Right renal cortex interstitium (tissue), 3 donors: ENCODE measurements at places on chromosomes 2 and 18.

- no peak for DNase-seq
Measured at GRCh38 chr2:119477113-119477505, 45.5 kb downstream of the TMEM37 start.

- DNase-seq, result no peak
Measured at GRCh38 chr2:178796079-178796677, 11.0 kb downstream of the TTN start.

GRCh38 chr2:219281588-219281987, 2.4 kb downstream of the DNAJB2 start:
- DNase-seq, result no peak

DNA sequence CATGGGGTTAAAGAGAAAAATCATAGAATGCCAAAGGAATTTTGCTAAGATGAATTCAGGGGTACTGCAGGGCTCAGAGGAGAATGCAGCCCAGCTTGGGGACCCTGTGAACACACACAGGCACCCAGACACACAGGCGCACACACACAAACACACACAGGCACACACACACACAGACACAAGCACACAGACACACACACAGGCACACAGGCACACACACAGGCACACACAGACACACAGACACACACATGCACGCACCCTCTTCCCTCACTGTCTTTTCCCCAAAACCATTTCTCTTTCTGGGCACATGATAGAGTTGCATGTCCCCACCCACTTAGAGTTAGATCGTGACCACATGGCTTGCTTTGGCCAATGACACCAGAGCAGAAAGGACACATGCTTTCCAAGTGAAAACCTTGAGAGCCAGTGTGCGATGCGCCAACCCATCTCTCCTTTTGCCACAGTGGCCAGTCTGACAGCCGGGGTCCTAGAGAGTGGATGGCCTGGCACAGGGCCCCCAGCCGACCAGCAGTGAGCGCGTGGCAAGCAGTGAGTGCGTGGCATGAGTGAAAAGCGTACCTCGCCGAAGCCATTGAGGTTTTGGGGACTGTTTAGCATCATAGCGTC, 163.3 kb downstream of the KLHL29 start:
- DNase-seq, result no peak

DNA sequence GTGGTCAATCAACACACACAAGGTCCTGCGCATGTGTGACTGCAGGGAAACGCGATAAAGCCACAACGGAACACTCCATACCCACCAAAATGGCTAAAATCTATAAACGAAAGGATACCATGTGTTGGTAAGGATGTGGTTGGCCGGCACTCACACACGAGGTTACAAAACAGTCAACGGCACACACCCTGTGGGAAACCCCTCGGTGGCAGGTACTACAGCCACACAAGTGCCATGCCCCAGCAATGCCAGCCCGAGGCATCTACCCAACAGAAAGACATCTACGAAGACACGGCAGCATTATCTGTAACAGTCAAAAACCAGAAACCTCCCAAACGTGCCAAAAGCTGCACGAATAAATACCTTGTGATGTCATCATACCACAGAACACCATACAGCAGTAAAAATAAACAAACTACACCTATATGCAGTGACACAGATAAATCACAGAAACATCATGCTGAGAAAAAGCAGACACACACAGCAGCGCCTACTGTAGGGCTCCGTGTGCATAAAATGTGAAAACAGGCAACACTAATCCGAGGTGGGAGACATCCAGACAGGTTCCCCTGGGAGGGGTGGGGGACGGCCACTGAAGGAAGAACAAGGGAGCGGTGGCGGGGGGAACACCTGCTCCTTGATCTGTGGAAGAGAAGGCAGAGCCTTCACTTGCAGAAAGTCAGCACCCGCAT, 36.7 kb downstream of the HDAC4 start:
- DNase-seq, result no peak

GRCh38 chr2:235981631-235982030, 186.6 kb downstream of the GBX2 start:
- no peak for DNase-seq

DNA sequence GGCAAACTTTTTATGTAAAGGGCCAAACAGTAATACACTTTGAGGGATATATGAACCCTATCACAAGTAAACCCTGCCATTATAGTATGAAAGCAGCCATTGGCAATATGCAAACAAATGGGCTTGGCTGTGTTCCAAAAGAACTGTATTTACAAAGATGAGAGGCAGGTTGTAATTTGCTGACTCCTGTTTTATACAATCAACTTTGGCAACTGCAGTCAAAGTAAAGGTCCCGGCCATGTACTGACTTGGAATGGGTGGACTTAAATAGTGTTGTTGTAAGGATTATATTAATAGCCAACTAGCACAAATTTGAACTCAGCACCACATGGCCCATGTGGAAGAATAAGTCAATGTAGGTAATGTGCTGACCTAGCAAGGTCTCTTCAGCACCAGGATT, 223.4 kb downstream of the WDPCP start:
- no peak for DNase-seq

DNA sequence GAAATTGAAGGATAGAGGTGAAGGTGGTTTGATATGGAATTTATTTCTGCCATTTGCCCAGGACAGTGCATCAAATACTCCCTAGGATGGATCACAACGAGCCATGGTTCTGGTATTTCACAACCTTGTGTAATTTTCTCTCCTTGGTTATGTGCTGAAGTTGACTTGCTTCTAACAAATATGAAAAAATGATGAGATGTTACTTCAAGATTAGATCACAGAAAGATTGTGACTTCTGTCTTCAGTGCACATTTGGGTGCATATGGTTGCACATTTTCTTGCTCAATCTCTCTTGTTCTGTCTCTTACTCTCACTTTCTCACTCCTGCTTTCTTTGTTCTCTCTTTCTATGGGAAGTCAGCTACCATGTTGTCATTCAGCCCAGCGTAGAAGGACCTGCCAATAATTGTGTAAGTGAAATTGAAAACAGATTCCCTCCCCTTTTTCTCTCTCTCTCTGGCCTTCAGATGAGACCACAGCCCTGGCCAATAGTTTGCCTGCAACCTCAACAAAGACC, 104.6 kb upstream of the RMDN2 start:
- no peak for DNase-seq

GRCh38 chr18:34583895-34584294, 126.2 kb upstream of the DTNA start:
- no peak for DNase-seq

DNA sequence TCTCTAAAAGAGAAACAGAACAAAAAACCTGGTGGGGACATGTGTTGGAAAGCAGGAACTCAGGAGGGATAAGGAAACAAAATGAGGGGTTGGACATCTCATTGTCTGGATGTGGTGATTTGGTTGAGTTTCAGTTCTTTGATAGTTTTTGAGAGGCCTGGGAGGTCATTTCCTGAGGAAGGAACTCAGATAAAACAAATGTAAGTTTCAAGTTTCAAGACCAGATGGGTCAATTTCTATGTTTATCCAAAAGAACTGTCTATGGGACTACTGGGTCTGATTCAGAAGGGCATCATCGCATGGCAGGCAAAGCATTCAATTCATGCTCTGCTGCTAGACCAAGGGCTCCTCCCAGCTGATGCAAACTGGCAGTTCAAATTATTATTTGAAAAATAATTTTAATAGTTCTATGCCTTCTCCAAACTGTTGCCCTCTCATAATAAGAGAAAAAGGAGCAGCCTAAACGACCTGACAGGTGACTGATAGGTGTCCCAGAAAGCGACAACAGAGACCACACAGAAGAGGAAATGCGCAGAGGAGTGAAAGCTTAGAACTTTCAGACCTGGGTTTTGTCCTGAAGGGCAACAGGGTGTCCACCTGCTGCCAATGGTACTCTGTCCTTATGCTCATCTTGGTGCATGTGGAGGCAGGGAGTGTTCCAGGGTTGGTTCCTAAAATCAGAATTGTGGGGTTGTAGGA, 39.3 kb upstream of the SH3RF3 start:
- DNase-seq, result no peak

DNA sequence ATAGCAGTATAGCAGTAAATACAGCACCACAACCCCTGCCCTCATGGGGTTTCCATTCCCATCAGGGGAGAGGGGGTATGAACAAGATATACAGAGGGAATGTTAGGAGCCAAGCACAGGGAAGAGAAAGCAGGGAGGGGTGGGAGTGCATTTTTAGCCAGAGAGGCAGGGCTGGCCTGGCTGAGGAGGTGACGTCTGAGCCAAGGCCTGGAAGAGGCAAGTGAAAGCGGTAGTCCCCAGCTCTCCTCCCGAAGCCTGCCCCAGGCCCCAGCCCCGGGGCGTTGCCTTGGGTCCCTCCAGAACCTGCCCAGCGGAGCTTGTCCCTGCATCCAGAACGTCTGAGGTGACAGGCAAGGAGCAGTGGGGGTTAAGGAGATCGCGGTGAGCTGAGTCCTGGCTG, 45.1 kb upstream of the FOSL2 start:
- no peak for DNase-seq

DNA sequence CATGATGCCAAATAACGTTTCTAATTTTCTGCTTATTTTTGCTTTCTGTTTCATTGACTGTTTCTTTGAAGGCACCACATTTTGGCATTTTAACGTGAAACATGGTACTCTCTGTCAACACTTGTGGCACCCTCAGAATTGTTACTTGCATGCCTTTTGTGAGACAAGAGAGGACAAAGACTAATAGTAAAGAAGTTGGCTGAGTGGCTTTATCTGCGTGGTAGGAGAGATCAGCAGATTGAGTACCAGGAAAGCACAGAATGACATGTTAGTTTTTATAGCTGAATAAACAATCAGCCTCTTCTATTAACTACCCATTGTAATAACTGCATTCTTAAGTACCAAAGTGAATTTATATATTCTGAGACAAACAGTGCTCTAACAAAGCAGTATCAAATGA, 8.6 kb downstream of the ZNF638 start:
- DNase-seq, result no peak

DNA sequence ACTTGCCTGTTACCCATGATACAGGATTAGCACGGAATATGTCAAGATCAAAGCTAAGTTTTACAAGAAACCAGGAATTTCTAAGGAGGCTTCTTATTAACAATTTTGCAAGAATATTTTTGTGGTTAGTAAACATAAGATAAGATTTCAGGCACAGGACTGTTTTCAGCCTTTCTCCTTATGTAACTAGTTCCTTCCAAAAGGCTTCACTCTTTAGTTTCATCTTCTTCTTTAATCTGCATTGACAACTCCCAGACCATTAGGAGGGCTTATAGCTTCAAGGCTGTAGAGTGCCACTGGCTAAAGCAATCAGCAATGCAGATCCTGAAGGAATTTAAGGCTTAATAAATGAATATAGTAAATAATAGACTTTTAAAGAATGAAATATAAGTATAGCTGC, 29.3 kb downstream of the SLC14A1 start:
- no peak for DNase-seq

GRCh38 chr2:96931966-96932365, 54.4 kb downstream of the FAM178B start:
- no peak for DNase-seq

DNA sequence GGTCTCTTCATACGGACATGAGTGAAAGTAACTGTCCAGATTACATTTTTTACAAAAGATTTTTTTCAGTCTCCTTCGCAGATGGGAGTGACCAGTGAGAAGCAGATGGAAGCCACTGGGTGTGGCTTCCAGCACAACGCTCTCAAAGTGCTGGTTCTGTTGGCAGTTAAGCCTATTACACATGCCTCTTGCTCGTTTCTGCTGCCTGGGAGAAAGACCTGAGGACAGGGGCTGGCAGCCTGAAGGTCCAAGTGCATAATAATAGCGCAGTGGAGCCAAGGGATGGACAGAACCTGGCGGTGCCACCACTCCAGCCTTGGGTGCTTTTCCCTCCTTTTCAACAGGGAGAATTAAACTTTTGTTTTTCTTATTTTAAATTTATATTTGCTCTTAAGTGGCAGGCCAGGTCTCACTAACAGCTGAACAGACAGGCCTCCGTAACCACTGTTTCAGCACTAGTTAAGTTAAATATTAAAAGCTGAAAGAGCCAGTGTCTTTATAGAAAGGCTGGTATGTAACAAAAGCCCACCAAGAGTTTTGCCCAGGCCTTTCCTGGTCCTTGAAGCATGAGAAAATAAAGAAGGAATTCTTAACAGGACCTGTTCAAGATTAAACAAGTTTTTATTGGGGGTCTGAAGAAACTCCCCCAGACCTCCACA, 1.2 kb upstream of the SKA1 start:
- DNase-seq, result peak; percentile 13

- no peak for DNase-seq
Measured at GRCh38 chr2:18172607-18173006, 294.1 kb downstream of the KCNS3 start.

- no peak for DNase-seq
Measured at GRCh38 chr2:129554373-129554772, 425.1 kb upstream of the RAB6C start.

GRCh38 chr18:29160170-29160569, 983.2 kb upstream of the CDH2 start:
- no peak for DNase-seq

DNA sequence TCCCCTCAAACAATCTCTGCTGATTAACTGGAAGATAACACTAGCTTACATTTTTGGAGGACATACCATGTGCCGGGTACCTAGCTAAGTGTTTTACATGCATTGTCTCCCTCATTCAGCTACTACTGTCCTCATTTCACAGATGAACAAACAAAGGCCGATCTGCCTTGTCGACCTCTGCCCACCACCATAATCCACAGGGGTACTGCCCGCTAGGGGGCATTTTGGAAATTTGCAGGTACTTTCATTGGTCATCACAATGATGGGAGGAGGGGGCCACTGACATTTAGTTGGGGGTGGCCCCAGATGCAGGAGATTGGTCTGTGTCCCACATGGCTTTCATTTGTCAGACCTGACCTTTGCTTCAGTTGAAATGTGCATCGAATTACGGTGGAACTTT, 3.9 kb upstream of the TMEM163 start:
- no peak for DNase-seq

- DNase-seq, result no peak
Measured at GRCh38 chr18:38654946-38655345, 1089.3 kb upstream of the CELF4 start.

- no peak for DNase-seq
Measured at GRCh38 chr2:203718087-203718486, 11.6 kb downstream of the CD28 start.

GRCh38 chr18:75880925-75881504, 453.5 kb upstream of the SMIM21 start:
- DNase-seq, result no peak

DNA sequence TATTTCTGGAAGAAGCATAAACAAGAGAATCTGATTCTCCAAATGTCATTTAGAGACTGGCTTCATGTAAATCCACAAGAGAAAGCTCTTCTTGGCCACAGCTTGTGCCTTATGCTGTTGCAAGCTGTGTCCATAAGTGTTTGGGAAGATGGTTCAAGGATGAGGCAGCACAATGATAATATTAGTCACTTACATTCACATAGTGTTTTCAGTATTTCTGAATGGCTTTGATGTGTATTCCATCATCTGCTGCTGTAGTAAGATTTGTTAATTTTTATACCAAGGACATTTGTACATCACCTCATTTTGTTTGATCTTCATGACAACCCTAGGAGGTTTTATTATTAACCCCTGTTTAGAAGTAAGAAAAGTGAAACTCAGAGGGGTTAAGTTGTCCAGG, 29.9 kb downstream of the CREG2 start:
- no peak for DNase-seq

- DNase-seq, result no peak
Measured at GRCh38 chr2:168350380-168350779, 103.0 kb upstream of the STK39 start.
